Ascending aorta (tissue), 2 donors: ENCODE measurements at places on chromosomes 3 and 15. TPM values are rescaled to one million over a fixed set of nuclear protein-coding genes. Genes with fewer than 3 reads are reported as not detected.

Gene OSTN
- not detected for total RNA-seq

Gene RNF13
- total RNA-seq = 69.3 TPM

Gene CATSPER2
- total RNA-seq = 1.4 TPM

Gene GNB4
- 25.3 TPM for total RNA-seq

Gene IGSF11
- not detected for total RNA-seq

DNA sequence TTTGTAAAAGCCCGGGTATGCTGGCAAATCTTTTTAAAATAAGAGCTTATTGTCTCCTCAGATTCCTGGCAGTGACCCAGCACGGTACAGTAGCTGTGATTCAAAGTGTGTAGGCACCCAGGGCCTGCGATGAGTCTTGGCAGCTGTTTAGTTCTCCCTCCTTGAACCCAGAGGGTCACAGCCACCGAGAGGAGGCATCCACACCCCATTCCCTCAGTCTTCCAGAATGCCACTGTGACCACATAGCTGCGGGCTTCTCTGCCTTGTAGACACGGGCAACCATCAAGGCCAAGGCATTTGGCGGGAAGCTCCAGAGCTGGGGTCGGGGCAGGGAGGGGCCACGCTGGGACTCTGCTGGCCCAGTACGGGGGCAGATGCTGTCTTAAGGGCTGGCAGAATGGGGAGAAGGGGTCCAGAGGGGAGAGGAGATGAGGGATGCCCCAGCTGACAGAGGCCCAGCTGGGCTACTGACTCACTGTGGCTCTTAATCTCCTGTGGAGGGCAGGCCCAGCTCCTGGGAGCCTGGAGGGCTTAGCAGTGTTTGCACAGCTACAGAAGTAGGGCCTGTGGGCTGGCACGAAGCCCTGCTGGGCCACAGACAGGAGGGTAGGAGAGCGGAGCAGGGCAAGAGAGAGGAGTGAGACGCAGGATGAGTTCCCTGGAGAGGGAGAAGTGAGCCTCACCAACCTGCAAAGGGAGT is 68.8 kb upstream of the DLG1 start:
- peak; percentile 65 for DNase-seq

DNA sequence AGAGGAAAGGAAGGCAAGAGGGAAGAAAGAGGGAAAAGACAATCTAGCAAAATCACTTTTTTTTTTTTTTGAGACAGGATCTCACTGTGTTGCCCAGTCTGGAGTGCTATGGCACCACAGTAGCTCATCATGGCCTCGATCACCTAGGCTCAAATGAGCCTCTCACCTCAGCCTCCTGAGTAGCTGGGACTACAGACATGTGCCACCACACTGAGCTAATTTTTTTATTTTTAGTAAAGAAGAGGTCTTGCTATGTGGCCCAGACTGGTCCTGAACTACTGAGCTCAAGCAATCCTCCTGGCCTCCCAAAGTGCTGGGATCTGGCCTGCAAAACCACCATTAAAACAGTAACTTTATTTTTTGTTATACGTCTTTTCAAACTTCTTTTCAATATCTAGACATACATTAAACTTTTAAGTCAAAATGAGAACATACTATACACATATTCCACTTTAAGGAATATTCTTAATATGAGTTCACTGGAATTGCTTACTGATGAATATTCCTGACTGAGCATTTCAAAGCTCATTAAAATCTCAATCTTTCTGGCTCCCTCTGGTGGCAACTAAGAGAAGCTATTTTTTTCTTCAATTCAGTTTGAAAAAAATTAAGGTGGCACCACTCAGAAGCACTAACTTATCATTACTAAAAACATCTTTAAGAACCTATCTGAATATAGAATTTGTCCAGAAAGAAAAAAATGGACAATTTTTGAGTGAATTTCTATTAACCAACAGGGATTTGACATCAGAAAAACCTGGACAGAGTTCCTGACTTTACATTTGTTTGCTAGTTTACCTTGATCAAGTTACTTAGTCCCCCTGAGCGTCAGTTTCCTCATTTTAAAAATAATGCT is 40.9 kb downstream of the UACA start:
- DNase-seq = no peak

DNA sequence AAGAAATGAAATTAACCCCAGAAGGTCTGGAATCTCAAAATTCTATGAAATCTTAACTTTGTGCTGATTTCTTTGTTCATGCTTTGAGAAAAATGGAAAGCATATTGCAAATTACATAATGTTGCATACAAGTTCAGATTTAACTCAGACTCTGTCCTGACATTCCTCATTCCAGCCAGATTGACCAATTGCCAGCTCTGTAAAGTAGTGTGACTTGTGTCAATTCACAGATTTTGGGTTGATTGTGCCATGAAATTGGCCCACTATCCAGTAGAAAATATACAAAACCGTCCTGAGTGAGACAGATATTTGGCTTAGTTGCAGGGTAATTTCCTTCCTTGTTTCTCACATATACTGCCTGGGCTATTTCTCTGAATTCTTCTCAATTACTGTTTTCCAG is 1312.6 kb downstream of the ROBO1 start:
- no peak for DNase-seq

DNA sequence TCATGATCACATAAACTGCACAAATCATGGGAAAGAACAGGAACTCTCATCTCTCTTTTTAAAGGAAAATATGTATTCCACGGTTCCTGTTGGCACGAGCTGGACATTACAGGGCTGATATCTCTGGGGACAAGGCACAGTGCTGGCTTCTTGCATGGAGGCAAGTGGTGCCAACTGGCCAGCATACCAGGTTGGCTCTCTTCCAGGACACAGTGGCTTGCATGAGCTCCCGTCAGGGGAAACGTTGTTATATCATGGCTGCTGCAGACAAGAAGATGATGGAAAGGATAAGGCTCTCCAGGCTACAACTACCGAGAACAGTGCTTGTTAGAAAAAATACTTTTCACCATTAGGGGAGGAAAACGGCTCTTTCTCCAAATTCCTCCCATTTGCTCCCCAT is 283.9 kb downstream of the RORA start:
- peak; percentile 90 for DNase-seq

DNA sequence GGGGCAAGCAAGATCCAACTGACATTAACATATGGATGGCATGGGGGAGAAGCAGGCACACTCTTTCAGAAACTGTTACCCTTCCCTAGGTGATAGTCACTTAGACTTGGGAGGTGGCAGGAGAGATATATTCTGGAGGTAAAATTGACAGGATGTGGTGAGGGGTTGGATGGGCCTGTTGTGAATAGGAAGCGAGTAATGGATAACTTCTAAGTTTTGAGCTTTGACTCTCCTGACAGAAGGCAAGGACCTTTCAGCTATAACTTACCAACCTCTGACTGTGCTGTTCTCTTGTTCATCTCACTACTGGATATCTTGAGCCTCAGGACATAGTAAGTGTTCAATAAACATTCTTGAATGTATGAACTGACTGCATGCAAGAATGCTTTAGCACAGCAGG is 1.9 kb upstream of the PDIA5 start:
- DNase-seq = no peak

DNA sequence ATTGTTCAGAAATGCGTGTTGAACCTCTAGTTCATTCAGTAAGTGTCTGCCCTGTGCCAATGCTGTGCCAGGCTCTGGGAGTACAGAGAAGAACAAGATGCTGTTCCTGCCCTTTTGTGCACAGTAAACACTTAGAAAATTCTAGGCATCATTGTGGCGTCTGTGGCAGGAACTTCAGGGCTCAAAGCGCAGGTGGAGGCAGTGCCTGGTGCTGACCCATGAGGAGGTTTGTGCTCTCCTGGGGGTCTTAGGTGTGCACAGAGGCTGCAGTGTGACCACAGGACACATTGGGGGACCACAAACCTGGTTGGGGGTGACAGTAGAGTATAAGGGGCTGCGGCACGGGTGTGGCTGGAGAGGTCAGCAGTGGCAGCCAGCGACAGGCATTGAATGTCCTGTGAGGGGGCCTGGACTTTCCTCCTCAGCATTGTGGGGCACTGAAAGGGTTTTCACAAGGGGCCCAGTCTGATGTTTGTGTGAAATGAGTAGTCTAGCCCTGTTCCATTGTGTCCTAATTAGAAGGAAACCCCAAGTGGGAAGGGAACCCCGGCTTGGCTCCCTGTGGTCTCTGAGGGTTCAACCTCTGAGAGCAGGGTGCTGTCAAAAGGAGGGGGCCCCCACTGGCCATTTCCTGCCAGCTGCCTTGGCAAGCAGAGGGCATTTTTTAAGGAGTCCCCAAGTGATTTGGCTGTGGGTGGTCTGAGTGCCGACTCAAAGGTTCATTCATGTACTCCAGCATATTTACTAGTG is 20.9 kb downstream of the MRAS start:
- DNase-seq = no peak

- no peak for DNase-seq
These were observed 255.1 kb upstream of the CMC1 start for GRCh38 chr3:27986234-27986879.

DNA sequence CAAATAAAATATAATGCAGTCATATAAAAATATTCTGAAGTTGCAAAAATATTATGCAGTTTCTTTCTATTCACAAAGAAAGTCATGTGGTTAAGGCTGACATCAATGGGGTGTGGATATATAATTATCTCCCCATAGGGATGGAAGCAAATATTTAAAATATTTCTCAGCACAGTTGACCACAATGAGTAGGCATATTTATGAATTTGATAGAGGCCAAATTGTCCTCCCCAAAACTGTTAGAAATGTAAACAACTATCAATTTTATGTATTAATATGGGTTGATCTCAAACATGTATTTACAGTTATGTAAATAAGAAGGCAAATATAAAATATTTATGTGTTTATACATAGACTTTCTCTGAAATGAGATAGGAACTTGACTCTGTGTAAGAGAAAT is 246.0 kb upstream of the CBLB start:
- no peak for DNase-seq

- no peak for DNase-seq
These were observed 181.8 kb downstream of the MCTP2 start for GRCh38 chr15:94412979-94413746.

DNA sequence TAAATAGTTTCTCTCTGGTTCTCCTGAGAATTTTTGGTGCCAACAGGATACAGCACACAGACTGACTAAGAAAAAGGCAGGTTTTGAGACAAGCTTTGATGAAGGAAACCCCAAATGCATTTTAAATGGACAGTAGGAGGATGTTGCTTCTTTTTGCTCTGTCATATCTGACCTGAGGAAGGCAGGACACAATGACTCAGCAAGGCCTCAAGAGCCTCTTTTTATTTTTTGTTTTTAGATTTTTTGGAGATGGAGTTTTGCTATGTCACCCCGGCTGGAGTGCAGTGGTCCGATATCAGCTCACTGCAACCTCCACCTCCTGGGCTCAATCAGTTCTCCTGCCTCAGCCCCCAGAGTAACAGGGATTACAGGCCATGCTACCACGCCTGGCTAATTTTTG is 16.9 kb upstream of the KNG1 start:
- no peak for DNase-seq

DNA sequence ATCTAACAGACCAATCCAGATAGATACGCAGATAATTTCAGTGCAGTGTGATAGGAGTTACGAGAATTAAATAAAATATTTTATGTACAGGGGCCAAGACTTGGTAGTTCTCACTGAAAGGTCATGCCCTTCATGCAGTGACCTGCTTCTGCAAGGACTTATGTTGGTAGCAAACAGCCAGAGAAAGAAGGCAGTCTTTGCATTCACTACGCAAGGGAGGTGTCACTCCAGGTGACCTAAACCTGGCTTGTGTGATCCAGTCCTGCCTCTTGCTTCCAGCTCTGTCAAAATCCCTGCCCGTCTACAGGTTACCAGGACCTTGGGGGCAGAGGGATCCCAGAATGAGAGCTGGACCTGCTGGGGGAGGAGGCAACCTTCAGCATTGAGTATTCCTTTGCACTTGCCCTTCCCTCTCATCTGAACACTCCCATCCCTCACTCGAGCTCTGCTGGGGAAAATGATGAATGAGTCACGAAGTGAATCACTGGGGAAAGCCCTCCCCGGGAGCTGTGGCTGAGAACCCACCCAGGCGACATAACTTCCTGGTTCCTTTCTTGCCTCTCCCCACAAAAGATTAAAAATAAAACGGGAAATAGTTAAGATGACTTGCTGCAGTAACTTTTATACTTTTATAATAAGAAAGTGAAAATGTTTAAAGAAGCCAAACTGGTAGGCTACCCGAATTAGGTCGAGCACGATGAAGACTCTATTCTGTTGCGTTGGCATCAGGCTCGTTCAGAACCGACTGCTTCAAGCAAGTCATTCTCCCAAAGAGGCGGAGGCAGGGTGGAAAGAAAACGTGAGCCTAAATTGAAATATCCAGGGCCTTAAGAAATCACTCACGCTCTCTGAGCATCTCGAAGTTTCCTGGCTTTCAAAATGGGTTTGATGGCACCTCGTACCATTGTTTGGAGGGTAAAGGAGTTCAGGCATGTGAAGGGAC is 216.1 kb downstream of the SLCO3A1 start:
- peak; percentile 28 for DNase-seq

- no peak for DNase-seq
These were observed 340.1 kb upstream of the MANF start for GRCh38 chr3:51044982-51045381.

DNA sequence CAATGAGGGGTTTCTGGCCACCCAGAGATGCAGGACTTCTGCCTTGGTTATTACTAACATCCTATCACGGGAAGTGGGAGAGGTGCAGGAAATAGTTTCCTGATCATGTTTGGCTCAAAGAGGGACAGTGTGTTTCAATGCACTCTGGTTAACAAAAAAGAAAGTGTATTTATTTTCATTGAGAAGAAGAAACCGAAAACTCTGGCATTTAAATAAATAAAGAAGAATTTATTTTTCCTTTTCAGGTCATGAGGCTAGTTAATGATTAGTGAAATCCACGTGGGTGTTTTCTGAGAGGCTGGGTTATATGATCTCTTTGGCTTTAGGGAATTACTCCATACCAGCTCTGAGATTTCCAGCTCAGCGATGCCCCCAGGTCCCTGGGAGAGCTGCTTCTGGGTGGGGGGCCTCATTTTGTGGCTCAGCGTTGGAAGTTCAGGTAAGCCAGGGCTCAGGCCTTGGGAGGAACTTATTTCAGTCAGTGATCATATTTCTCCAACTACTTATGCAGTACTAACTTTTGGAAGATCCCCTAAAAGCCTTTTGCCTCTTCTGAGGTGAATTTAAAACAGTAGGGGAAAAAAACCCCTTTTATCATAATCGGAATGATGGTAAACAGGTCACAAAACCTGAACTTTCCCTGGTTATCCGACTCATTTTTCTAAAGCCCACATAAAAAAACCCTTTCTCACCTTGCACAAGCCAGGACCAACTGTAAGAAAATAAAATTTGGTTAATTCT is at the start of gene PLA1A:
Gene PLA1A, plus strand, starts transcription at position 338 of the 741 bp plus-strand sequence. Its CDS starts 29 bp downstream, at position 367.
- no peak for DNase-seq

DNA sequence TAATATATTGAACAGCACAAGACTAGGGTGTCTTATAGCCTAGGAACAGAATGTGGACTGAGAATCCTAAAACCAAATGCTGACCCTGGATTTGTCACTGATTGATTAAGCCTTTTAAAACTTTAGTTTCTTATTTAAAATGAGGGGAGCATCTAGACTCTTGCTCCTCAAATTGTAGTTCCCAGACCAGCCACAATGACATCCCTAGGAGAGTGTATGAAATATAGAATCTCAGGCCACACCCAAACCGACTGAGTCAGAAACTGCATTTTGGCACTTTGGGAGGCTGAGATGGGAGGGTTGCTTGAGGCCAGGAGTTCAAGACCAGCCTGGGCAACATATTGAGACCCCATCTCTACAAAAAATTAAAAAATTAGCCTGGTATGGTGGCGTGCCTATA is 287.8 kb upstream of the UMPS start:
- no peak for DNase-seq
